ENCODE measurements at places on chromosomes 11 and 22.

- no peak for DNase-seq
Observed at GRCh38 chr22:46349238-46349637, 13.7 kb downstream of the TRMU start.

DNA sequence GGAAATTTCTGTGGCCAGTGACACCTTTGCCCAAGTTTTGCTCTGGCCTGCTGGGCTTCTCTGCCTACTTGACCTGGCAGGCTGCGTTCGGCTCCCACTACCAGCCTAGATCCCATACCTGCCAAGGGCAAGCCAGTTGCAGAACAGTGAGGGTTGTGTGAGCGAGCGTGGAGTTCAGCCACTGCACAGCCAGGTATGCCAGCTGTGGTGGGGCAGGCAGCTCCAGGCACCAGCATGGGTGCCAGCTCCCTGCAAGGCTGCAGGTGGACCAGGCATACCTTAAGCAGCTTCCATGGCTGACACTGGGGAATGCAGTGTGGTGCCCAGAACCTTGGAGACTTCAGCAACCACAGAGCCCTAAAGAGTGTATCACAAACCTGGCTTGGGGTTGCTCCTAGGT, 133.5 kb downstream of the LDLRAD3 start:
- no peak for DNase-seq

DNA sequence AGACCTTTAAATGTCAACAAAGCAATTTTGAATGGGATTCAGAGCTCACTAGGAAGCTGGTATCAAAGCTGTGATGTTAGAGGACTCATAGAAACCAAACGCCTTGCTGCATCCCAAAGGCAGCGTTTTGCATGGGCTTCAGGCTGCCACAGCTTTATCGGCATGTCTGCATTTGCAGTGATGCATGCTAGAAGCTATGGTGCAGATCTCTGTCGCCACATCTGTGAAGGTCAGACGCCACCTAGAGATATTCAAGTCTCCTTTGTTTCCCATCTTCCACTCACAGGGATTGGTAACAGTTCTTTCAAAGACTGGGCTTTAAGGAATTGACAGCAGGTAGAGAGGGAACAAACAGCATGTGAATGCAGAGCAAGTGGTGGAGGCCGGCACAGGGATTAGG, 47.8 kb downstream of the NTM start:
- DNase-seq: no peak

DNA sequence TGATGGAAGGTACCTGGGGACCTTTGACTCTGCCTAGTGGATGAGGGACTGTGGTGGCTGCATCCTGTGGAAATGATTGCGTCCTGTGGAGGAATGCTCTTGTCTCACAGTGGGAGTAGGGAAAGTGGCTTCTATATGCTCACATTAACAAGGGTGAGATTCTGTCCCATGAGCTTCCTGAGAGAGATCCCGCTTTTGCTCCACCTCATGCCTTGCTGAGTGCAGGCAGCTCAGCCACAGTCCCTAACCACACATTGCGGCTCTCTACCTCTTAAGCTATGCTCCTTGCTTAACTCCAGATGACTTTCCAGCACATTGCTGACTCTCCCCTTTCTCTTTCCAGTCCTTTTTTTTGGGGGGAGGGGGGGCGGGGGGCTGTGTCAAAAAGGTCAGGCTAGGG, 45.0 kb downstream of the TEAD1 start:
- DNase-seq: no peak
